ENCODE measurements at places on chromosomes 5 and 9. TPM values are rescaled to one million over a fixed set of nuclear protein-coding genes. Genes with fewer than 3 reads are reported as not detected.

The TPPP gene
- 0.85 TPM for total RNA-seq

The ELAVL2 gene
- 35.2 TPM for total RNA-seq

The GDA gene
- 4.4 TPM for total RNA-seq

The EIF4EBP3 gene
- not detected for total RNA-seq

The SPAG8 gene
- 0.99 TPM for total RNA-seq

The HTR4 gene
- not detected for total RNA-seq

The SPATA31A3 gene
- not detected for total RNA-seq

The PHPT1 gene
- total RNA-seq, result 119 TPM

The AJM1 gene
- 0.21 TPM for total RNA-seq

The GRM6 gene
- not detected for total RNA-seq

The MARVELD2 gene
- total RNA-seq, result 0.08 TPM

The CYLC2 gene
- not detected for total RNA-seq

The GFI1B gene
- total RNA-seq, result not detected

The SPAAR gene
- 0.27 TPM for total RNA-seq

The TXNDC8 gene
- total RNA-seq, result not detected

The SKP2 gene
- total RNA-seq, result 84.5 TPM

The SPINK4 gene
- total RNA-seq, result 4.5 TPM

The MTAP gene
- total RNA-seq, result not detected

The PCDHAC2 gene
- 1.5 TPM for total RNA-seq

The PFN3 gene
- total RNA-seq, result not detected

The CENPH gene
- 41.7 TPM for total RNA-seq

The LECT2 gene
- not detected for total RNA-seq

The NME5 gene
- total RNA-seq, result 5.6 TPM

The CDC20B gene
- not detected for total RNA-seq

Measured in H4 (cell line).